ENCODE measurements at places on chromosomes 4 and X. TPM values are rescaled to one million over a fixed set of nuclear protein-coding genes. Genes with fewer than 3 reads are reported as not detected.

DNA sequence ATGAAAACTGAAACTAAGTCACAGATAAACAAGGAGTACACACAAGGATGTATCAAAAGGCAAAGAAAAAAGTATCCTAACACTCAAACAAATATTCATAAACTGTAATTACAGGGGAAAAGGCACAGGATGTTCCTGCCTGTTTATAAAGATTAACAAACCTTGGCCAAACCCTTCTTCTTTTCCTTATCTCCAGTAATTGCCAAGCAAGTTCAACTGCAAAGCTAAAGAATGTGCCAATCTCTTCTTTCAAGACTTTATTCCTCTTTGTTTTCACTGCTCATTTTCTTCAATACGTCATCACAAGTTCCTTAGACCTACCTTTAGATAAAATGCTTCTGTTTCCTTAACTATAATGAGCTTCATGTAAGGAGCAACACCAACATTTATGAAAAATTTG lies 171.2 kb downstream of the AMELX start:
- DNase-seq = no peak

DNA sequence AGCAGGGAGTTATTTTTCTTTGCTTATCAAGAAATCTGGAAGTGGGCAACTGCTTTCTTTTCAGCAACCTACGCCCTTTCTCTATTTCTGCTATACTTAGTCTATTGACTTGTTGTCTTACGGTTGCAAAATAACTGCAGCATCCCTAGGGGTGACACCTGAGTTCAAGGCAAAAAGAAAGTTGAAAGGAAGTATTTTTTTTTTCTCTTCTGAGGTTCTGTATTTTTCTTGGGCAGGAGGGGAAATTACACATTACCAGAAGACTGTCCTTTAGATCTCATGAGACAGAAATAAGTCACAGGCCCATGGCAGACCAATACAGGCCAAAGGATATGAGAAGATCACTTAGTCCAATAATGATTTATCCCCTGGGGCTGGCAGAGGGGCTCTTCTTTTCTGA lies 204.7 kb upstream of the CASK start:
- DNase-seq = no peak

- no peak for DNase-seq
Observed at GRCh38 chr4:172088556-172088955, 275.4 kb downstream of the GALNTL6 start.

DNA sequence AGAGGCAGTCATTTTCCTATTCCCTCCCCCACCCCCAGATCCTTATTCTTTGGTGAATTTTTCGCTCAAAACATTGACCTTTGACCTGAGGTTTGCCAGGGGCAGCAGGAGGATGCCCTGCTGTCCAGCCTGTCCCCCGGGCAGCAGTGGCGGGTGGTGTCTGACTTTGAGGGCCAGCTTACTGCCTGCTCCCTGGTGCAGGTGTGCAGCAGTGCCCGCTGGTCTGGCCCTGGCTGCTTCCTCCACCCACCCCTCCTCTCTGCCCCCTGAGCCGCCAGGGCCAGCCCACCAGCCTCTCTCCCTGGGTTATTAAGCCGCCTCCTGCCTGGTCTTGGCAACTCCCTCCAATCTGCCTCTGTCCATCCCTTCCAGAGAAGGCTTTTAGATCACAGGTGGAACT lies 40.8 kb upstream of the GRPEL1 start:
- no peak for DNase-seq

GRCh38 chrX:84064164-84064563 lies 123.8 kb downstream of the RPS6KA6 start:
- DNase-seq = no peak

The ANXA3 gene
- total RNA-seq = 39.4 TPM

The CEP44 gene
- total RNA-seq = 11.4 TPM

GRCh38 chr4:165151734-165152133 lies 39.1 kb upstream of the TMEM192 start:
- no peak for DNase-seq

The PLK4 gene
- total RNA-seq = not detected

DNA sequence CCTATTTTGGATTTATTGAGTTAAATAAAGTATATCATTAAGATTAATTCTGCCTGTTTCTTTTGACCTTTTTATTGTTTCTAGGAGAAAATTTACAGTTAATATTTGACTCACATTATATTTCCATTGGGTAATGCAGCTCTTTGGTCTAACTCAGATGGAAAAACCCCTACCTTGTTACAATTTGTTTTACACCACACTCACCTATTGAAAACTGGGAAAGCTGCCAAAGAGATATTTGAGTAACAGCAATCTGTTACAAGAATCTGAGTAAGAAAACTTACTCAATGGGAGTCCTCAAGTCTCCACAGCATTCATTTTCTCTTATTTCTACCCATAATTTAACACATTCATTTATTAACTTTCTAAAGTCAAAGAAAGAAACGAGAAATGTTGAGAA lies 108.0 kb upstream of the TLL1 start:
- DNase-seq = no peak

DNA sequence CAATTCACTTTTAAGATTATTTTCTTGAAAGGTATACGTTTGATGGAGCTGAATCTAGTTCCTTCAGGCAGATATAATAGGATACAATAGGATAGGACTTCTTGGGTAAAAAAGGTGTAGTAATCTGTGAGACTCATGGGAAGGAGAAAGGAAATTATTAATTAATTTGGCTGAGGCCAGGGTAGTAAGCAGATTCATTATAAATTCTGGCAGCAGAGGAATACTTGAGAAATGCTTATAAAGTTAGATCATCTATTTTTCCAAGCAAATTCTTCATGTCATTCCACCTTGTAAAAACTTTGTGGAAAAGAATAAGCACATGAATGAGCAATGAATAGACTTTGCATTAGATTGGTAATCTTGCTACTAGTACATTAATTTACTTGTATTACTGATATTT lies 46.9 kb downstream of the GYPE start:
- no peak for DNase-seq

DNA sequence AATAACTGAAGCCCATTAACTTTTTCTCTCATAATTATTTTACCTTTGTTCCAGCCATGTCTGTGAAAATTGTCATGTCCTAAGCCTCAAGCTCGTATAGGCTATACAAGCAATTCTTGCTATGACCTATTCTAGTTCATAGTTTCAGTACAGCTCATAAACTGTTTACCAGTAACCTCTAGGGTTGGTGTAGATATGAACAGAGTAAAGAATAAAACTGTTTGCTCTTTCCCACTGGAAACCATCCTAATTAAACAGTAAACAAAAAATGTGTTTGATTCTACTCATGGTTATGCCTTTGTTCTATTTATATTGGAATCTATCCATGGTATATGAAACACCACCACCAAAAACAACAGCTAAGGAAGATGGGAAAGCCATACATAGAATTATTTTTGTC lies 1444.0 kb upstream of the PCDH7 start:
- DNase-seq = no peak

The MSANTD1 gene
- not detected for total RNA-seq

The SMC1A gene
- 27.9 TPM for total RNA-seq

GRCh38 chr4:151801547-151802516 lies 41.0 kb upstream of the GATB start:
- no peak for DNase-seq

GRCh38 chrX:114581528-114582263 lies 2.2 kb upstream of the HTR2C start:
- DNase-seq = no peak

The THAP6 gene
- total RNA-seq = 10.1 TPM

- no peak for DNase-seq
Observed at GRCh38 chrX:106484233-106484632, 127.5 kb upstream of the RADX start.

DNA sequence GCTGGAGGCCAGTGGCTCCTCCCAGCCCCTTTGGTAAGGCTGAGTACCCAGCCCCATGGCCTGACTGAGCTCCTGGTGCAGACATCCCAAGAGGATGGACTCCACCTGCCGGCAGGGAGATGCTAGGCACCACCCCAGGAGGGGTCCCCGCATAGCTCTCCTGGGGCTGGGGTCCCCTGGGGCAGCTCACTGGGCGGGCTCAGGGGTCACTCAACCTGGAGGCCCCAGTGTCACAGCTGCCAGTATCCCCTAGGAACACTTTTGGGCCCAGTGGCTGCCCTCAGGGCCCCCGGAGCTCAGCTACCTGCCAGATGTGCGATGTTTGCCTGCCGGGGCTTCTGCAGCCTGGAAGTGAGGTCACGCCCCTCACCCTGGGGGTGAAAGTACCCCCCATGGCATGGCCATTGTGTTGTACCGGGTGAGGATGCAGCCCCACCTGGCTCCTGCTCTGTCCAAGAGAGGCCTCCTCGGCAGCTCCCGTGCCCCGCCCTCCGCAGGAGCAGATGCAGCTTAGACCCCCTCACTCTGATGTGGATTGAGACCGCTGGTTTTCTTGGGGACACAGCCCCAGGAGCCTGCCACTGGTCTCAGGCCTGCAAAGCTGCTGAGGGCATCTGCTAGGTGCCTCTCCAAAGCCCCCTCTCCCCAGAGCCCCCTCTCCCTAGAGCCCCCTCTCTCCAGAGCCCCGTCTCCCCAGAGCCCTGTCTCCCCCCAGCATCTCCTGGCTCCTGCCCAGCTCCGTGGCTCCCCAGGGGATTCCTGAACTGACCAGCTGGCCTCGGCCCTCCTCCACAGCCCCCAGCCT lies 6.7 kb upstream of the HGFAC start:
- DNase-seq = no peak

- no peak for DNase-seq
Observed at GRCh38 chr4:72286185-72286584, 254.4 kb downstream of the NPFFR2 start.

The P2RY4 gene
- total RNA-seq = not detected

DNA sequence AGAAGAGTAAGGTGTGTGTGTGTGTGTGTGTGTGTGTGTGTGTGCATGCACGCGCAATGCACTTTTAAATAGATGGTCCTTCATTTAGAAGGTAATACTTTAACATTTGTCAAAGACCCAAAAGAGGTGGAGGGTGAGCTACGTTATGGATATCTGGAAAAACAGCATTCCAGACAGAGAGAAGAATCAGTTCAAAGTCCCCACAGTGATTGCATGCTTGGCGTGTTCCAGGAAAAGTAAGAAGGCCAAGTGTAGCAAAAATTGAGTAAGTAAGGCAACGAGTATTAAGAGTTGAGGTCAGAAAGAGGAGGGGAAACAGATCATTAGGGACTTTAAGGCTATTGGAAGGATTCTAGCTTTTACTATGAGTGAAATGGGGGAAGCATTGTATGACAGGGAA lies 21.9 kb upstream of the GABRE start:
- DNase-seq = no peak

GRCh38 chrX:136310411-136310810 lies 9.6 kb downstream of the ADGRG4 start:
- no peak for DNase-seq

DNA sequence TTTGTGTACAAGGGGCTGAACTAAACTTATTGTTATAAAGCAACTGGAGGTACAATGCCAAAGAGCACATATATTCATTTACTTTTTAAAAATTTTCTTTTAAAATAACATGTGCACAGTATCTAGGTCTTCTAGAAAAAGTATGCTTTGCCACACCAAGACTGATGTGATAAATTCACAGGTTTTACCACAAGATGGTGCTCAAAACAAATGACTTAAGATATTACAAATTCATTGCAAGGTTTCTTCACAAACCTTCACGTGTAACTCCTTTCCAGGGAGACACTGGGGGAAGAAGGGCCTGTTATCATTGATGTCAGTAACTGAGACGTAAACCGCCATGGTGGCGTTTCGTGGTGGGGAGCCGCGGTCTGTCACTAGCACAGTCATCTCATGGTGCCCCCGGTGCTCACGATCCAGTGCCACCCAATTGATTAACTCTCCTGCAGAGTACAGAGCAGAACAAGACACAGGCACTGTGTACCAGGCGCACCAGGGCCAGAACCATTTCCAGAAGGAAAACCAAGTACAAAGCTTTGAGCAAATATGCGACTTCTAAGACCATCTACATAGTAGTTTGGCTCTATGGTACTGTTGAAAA lies 162.2 kb downstream of the DCHS2 start:
- DNase-seq = no peak

- no peak for DNase-seq
Observed at GRCh38 chrX:41240509-41240908, 93.5 kb upstream of the DDX3X start.

The HTR2C gene
- 0.12 TPM for total RNA-seq

- no peak for DNase-seq
Observed at GRCh38 chr4:153527690-153528089, 61.5 kb downstream of the TMEM131L start.

The GAGE12D gene
- not detected for total RNA-seq

- no peak for DNase-seq
Observed at GRCh38 chr4:48836658-48837057, 5.8 kb downstream of the OCIAD1 start.

The GAGE12J gene
- not detected for total RNA-seq

DNA sequence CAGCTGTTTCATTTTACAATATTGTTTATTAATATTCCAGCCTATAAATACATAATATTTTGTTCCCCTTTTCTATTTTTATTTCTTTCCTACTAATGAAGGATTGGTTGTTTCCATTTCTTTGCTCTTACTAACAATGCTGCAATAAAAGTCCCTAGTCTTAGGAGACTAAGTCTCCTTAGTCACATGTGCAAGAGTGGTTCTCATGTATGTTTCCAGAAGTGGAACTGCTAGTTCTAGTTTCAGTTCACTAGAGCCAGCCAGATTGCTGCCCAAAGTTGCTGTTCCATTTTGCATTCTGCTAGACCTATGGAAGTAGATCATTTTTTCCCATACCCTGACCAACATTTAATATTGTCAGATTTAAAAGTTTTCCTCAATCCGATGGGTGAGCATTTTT lies 44.3 kb downstream of the CNGA1 start:
- DNase-seq = no peak

The SSX1 gene
- not detected for total RNA-seq

DNA sequence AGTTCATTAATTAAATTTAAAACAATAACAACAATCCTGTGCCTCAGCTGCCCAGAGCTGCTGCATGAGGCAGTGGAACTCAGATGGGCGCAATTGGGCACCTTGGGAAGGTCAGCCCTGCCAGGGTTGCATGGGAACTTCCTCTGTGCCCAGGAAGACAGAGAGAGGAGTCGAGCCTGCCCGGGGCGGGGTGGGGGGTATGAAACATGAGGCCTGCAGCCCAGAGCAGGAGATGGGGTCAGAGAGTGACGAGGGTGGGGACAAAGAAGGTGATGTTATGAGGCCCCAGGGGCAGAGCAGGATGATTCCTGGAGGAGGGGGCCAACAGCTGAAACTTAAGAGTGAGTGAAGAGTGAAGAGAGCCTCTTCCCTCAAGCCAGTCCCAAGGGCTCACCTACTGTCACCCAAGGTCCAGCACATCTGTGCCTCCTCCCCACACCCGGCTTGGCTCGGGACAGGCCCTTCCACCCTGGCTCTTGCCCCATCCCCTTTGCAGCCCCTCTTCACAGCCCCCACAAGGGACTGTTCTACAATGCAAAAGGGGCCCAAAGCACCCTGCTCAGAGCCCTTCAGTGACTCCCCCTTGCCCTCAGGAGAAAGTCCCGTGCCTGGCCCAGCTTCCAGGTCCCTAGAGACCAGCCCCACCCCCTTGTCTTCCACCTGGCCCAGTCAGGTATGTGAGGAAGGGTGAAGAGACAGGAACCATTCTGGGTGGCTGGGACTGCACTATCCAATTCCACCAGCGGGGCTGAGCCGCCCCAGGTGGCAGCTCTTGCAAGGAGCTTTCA lies 31.4 kb downstream of the HMX1 start:
- no peak for DNase-seq
